Neural crest cell (in vitro differentiated cells): ENCODE measurements at places on chromosomes 5 and 9. TPM values are rescaled to one million over a fixed set of nuclear protein-coding genes. Genes with fewer than 3 reads are reported as not detected.
A peak's percentile ranks its signal among the peaks of the same experiment; 100 is the strongest.

Gene DRD1
- total RNA-seq = not detected in 2 replicates

Gene BTNL9
- not detected in 2 replicates for total RNA-seq

Gene TXNDC8
- not detected in 2 replicates for total RNA-seq

Gene SLC9A3
- 1.5 and 1.7 TPM in 2 replicates for total RNA-seq

DNA sequence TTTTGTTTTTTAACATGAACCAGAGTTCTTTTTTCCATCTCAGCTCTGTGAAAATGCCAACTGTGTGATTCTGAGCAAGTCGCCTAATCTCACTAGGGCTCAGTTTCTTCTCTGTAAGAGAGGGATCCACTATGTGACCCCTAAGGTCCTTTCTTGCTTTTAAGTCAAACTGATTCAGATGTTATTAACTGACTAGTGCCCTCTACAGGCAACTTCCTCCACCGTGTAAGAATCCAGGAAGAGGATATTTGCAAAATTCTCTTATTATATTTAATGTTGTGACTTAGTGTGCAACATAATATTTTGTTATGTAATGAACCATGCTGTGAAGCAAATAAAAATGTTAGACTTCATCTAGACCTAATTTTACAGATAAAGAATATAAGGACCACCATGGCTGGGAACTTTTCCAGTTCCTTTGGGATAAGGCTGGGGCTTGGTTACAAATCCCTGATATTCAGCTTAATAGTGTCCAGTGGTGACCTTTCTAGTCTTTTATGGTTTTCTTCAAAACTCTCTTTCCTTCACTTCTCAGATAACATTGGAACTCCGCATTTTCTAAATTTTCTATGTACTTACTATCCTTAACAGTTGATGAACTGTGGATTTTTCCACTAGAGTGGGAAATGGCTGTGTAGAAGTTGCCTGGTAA is 244.7 kb downstream of the PIK3R1 start:
- DNase-seq = peak; percentile 20

DNA sequence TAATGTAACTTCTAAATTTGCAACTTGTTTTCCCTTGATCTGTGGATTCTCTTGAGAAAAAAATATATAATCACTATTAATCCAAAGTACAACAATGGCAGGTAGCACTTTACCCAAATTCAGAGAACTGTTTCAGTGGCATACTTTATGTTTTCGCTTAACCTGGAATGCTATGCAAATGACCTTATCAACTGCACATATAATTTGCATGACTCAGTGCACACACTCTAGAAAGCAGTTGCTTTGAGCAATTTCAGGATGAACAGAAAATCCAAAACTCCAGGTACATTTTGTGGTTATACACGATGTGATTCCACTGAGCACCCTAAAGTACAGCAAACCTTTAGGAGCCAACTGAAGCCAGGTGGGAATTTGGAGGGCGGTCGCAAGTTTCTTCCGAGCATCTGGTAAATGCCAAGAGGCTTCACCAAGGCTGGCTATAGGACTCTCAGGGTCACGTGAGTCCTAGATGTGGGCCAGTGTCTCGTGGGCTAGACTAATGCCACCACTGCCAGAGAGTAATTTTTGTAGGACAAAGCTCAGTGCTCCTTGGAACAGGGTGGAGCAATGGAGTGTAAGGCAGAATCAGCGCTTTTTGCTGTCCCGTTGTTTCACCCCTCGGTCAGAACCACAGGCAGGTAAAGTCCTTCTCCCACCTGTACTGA is 37.3 kb downstream of the DMGDH start:
- DNase-seq = no peak

DNA sequence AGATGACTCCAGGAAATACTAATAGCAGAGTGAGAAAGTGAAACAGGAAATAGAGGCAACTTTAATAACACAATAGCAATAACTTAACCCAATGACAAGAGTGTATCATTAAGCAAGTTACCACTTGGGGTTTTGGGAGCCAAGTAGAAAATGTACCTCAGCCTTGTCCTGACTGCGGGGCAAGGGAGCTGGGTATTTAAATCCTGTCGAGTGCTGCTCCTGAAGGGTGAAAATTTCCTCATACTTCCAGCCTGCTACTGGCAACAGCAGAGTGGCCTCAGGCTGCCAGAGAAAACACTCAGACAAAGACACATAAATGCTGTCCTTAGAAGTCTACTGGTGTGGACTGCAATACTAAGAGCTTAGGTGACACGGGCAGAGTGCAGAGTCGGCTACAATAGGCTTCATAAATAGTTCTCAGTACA is 112.5 kb upstream of the EMB start:
- no peak for DNase-seq

DNA sequence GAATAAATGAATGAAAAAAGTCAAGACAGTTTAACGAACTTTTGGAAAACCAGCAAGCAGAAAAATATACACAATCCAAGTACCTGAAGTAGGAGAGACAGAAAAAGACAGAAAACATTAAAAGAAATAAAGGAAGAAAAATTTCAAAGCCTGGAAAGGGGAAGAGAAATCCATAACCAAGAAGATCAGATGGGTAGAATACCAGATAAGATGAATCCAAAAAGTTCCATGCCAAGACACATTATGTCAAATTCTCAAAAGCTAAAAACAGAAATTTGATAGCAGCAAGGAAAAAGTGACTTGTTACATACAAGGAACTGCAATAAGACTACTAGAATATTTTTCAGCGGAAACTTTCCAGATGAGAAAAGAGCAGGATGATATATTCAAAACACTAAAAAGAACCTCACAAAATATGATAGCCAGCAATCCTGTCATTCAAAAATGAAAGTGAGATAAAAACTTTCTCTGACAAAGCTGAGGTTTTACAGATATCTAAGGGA is 7.6 kb upstream of the ZNF300 start:
- no peak for DNase-seq

GRCh38 chr5:161299053-161299452 is 247.5 kb downstream of the GABRB2 start:
- DNase-seq = no peak

DNA sequence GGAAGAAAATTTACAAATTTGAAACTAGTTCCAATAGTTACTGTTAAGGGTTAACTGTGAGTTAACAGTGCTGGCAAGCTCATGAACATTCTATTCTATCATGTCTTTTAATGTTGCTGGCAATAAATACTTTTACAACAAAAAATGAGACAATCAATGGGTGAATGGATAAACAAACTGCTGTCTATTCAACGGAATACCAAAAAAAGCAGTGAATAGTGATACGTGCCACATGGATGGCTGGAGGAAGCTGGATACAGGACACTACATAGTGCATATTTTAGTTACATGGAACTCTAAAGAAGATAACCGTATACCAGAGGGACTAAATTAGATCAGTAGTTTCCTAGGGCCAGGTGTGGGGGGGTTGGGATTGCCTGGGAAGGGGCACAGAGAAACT is 155.8 kb upstream of the RETREG1 start:
- DNase-seq = no peak

DNA sequence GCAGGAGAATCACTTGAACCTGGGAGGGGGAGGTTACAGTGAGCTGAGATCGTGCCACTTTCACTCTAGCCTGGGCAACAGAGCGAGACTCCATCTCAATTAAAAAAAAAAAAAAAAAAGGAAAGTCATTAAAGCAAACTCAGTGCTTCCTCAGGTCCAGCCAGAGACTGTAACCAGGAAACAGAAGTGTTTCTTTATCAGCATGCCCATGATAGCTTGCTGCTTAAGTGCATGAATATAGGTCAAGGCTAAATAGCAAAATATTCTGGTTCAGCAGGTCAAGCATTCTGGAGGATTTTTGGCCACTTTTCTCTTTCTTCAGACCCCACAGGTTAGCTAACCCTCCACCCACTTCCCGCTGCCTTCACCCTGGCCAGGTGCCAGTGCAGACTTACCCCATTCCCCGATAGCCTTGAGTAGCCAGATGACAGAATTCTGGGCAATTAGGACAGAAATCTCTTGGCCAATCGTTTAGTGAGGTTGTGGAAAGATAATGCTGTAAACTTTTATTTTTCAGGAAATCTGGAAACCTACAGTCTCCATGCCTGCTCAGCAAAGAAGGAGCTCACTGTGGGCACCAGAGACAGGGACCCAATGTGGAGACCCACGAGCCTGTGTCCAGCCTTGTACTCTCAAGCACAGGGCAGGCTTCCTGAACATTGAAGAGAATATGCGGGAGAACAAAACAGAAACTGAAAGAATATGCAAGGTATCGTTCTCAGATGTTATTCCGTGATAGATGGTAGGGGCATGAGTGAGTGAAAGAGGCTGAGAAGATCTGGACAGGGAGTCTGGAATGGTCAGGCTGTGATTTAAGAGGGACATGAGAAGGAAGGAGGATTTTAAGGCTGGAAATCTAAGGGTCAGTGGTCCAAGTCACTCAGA is 4.2 kb upstream of the UGT3A2 start:
- no peak for DNase-seq

DNA sequence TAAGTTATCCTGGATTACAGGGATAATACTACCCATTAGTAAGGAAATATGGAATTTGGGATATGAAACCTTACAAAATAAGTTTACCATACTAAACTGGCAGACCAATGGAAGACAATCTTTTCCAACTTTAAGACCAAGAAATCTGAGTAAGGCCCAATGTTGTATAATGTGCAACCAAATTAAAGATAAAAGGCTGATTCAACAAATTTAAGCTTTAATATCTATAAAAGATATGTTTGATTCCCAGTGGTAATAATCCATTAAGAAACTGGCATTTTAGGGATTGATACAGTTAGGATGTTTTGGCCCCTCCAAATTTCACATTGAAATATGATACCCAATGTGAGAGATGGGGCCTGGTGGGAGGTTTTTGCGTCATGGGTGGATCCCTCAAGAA is 66.6 kb downstream of the DROSHA start:
- DNase-seq = no peak

GRCh38 chr9:109975574-109976295 is 195.7 kb downstream of the PALM2AKAP2 start:
- DNase-seq = no peak

DNA sequence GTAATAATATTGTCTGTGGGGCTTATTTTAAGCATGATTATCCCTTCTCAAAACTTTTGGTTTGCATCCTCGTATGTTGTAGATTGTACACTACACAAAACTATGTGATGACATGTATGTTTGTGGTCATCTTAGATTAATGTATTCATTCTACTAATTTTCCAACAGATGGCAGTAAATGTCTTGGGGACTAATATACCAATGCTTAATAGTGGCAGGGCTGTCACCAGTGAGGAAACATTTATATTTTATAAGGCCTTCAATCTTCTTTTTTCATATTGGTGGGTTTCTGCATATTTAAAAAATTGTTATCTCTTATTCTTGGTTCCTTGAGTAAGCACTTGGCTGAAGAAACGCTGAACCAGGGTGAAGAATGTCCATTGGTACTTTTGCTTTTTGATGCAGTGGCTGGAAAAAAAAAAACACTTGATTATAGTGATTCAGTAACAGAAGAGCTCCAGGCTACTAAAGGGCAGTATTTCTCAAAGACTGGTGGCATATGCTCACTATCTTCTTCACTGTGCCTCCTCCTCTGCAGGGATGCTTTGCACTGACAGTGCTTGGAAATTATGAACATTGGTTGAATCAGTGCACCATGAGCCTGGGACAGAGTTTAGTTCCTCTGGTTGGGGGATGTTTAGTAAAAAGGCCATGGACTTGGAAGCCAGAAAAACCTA is 530.3 kb downstream of the RASEF start:
- no peak for DNase-seq

DNA sequence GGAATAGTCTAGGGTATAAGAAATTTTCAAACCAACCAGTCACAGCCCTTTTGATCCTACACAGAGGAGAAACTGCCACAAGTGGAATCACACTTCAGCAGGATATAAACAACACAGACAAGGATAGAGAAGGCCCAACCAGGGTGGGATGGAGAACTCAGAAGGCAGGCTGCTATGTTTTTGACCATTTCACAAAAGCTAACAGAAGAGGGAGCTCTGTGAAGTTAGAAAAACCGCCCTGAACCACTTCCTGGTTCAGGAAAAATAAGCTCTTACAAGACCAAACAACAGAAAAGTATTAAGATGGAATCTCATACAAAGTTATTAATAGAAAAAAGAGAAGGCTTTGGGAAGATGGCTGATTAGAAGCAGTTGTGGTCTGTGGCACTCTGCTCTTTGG is 960 bp upstream of the IFNB1 start:
- DNase-seq = no peak

DNA sequence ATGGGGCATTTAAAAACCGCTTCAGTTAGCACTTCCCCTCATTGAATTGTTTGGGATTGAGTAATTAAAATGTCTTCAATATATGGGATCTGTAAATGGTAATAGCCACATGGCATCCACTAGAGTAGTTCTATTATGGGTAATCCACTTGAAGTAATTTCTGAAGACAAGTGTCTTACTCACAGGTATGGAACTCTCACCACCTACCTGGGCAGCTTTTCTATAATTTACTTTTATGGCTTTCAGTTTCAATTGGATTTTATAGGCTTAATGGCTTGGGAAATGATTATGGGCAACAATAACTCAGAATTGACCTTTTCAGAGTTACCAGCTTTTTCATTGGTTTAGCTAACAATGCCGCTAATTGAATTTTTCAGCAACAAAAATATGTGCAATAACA is 597.9 kb downstream of the PTPRD start:
- DNase-seq = no peak

- DNase-seq = no peak
Observed at GRCh38 chr5:102753889-102754766, 977 bp upstream of the PAM start.

GRCh38 chr5:174053905-174054304 is 8.4 kb downstream of the NSG2 start:
- DNase-seq = no peak

DNA sequence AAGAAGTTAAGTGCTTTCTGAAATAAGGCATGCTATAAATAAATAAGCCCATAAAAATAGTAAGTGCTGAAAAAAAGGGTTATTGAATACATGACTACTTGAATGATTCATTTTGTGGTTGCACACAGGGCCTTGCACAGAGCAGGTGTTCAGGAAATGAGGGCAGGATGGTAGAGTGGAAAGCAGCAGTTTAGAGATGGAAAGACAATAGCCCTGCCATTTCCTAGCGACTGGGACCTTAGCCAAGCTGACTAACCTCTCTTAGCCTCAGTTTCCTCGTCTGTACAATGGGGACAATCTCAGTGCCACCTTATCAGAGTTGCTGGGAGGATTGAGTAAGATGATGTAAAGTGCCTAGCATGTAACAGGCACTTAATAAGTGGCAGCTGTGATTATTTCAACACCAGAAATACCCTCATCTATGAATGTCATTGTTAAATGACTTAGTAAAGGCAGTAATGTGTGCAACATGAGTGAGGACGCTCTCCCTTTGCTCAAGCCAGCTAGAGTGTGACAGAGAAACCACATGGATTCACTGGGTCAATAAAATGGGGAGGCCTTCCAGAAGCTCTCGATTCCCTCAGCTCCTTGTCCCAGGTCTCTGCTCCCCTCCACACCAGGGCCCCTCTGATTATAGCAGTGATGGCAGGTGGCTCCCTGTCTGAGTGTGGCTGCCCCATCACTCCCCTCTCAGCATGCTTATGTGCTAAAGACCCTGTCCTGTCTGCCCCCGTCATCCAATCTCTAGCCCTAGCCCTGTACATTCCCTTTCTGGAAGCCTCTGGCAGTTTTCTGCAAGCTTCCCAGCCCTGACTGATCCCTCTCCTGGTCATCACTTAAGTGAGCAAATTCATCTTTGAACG is 16.0 kb upstream of the PHF19 start:
- no peak for DNase-seq

GRCh38 chr5:69300537-69301203 is 31.9 kb downstream of the CCDC125 start:
- DNase-seq = no peak

GRCh38 chr5:30693326-30693725 is 500.2 kb upstream of the CDH6 start:
- no peak for DNase-seq
